Melanocyte of skin (primary cell): ENCODE measurements at places on chromosomes 2 and 18. TPM values are rescaled to one million over a fixed set of nuclear protein-coding genes. Genes with fewer than 3 reads are reported as not detected.

LAMA1 gene
- 122 and 231 TPM in 2 replicates for total RNA-seq

DSC2 gene
- not detected in 2 replicates for total RNA-seq

ADAM23 gene
- total RNA-seq: 5.5 and 18.5 TPM in 2 replicates

CIB4 gene
- not detected in 2 replicates for total RNA-seq

TTN gene
- total RNA-seq: under 0.01 TPM in 2 replicates

MYO5B gene
- 0.69 TPM in 1 of 2 replicates, not detected in the other for total RNA-seq

CASP8 gene
- 22.8 and 31.0 TPM in 2 replicates for total RNA-seq

MATN3 gene
- 0.46 and 1.3 TPM in 2 replicates for total RNA-seq

POTEJ gene
- total RNA-seq: not detected in 2 replicates

CTNNA2 gene
- under 0.01 and 0.31 TPM in 2 replicates for total RNA-seq

RPRM gene
- not detected in 2 replicates for total RNA-seq

FAM228A gene
- 0.15 TPM in 1 of 2 replicates, not detected in the other for total RNA-seq

HOXD8 gene
- 2.7 and 8.2 TPM in 2 replicates for total RNA-seq

THUMPD2 gene
- total RNA-seq: 7.0 and 11.1 TPM in 2 replicates

PIEZO2 gene
- total RNA-seq: not detected in 2 replicates

GPR155 gene
- 67.1 and 86.5 TPM in 2 replicates for total RNA-seq

CDH20 gene
- under 0.01 and 8.6 TPM in 2 replicates for total RNA-seq

CD207 gene
- not detected in 2 replicates for total RNA-seq

NFE2L2 gene
- 59.7 and 64.9 TPM in 2 replicates for total RNA-seq

CAPN14 gene
- total RNA-seq: 0.33 and 0.62 TPM in 2 replicates

FAM161A gene
- 7.9 and 10.9 TPM in 2 replicates for total RNA-seq

RBM44 gene
- 0.34 and 0.36 TPM in 2 replicates for total RNA-seq

SP3 gene
- total RNA-seq: 64.0 and 87.2 TPM in 2 replicates

CCDC138 gene
- 5.5 and 8.4 TPM in 2 replicates for total RNA-seq

GPR35 gene
- under 0.01 and 0.31 TPM in 2 replicates for total RNA-seq

POU3F3 gene
- 7.2 and 11.3 TPM in 2 replicates for total RNA-seq

DNPEP gene
- 58.9 and 70.2 TPM in 2 replicates for total RNA-seq

MREG gene
- total RNA-seq: 28.2 and 57.1 TPM in 2 replicates

TMEFF2 gene
- total RNA-seq: 1.5 TPM in 1 of 2 replicates, not detected in the other

UBE2E3 gene
- total RNA-seq: 34.3 and 53.1 TPM in 2 replicates

RNF152 gene
- total RNA-seq: under 0.01 and 0.46 TPM in 2 replicates

BMP10 gene
- not detected in 2 replicates for total RNA-seq

RPL31 gene
- total RNA-seq: 672 and 989 TPM in 2 replicates

VWA3B gene
- total RNA-seq: not detected in 2 replicates
